ENCODE measurements at places on chromosomes 6 and 20. TPM values are rescaled to one million over a fixed set of nuclear protein-coding genes. Genes with fewer than 3 reads are reported as not detected.
A peak's percentile ranks its signal among the peaks of the same experiment; 100 is the strongest.

GRCh38 chr6:99285881-99286280 lies 63.6 kb downstream of the FAXC start:
- H3K27me3 ChIP-seq, result no peaks in the 10 kb centered on the region
- no peak overlapping the region for H3K4me3 ChIP-seq
- no peaks in the 10 kb centered on the region for H3K36me3 ChIP-seq
- no peak overlapping the region for H3K27ac ChIP-seq
- no peaks in the 10 kb centered on the region for H3K4me1 ChIP-seq
- no peak for DNase-seq

GRCh38 chr6:143753678-143754077 lies 75.9 kb downstream of the PHACTR2 start:
- H3K4me3 ChIP-seq, result no peak overlapping the region
- H3K4me1 ChIP-seq, result no peaks in the 10 kb centered on the region
- no peaks in the 10 kb centered on the region for H3K27me3 ChIP-seq
- peaks cover 2% of the 10 kb centered on the region for H3K36me3 ChIP-seq
- DNase-seq, result no peak
- H3K27ac ChIP-seq, result no peak overlapping the region

BANF2 gene
- polyA plus RNA-seq, result not detected

DNA sequence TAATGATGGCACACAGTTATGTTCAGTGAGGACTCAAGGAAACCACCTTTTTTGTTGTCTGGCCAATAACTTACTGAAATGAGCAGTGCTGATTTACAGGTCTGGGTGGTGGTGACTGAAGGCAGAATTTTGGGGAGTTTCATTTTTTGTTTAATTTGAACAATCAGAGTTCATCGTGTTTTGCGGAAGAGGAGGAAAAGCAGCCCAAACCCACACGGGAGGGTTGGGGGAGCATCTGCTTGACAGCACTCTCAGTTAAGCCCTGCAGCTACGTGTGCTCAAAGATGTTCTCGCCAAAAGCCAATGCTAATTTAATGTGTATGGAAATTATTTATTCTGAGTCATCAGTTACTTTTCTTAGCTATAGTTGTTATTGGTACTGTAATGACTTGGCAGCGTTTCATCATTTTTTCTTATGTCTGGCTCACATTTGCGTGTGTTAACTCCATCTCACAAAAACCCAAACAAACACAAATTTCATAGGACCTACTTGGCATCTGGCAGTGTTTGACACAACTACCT lies 89.2 kb downstream of the UST start:
- H3K27ac ChIP-seq, result no peak overlapping the region
- no peak overlapping the region for H3K4me3 ChIP-seq
- H3K4me1 ChIP-seq, result no peaks in the 10 kb centered on the region

GRCh38 chr20:5128886-5129285 lies 2.1 kb downstream of the CDS2 start:
- no peaks in the 10 kb centered on the region for H3K27me3 ChIP-seq
- no peak overlapping the region for H3K27ac ChIP-seq
- peaks cover 11% of the 10 kb centered on the region for H3K4me1 ChIP-seq
- H3K4me3 ChIP-seq, result no peak overlapping the region
- no peak for DNase-seq

GRCh38 chr20:46741924-46742668 lies 32.6 kb downstream of the SLC2A10 start:
- no peaks in the 10 kb centered on the region for H3K36me3 ChIP-seq
- H3K4me3 ChIP-seq, result no peak overlapping the region
- H3K27me3 ChIP-seq, result peaks cover 2% of the 10 kb centered on the region
- no peaks in the 10 kb centered on the region for H3K4me1 ChIP-seq
- H3K27ac ChIP-seq, result no peak overlapping the region

VSX1 gene
- not detected for polyA plus RNA-seq

EBF4 gene
- polyA plus RNA-seq, result 2.6 TPM

DNA sequence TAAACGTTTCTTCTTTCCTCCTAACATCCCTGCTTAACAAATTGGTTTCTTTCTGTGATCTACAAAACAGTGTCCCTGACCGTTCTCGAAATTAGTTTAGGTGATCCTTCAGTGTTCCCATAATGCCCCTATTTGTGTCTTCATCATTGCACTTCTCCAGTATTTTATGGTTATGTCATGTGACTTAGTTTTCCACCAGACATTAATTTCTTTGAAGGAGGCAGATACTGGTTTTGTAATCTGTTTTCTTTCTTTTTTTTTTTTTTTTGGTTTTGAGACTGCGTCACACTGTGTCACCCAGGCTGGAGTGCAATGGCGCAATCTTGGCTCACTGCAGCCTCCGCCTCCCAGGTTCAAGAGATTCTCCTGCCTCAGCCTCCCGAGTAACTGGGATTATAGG lies 49.2 kb downstream of the FAM217A start:
- no peaks in the 10 kb centered on the region for H3K27me3 ChIP-seq
- H3K4me3 ChIP-seq, result no peak overlapping the region
- no peaks in the 10 kb centered on the region for H3K4me1 ChIP-seq
- H3K36me3 ChIP-seq, result peaks cover 4% of the 10 kb centered on the region

DNA sequence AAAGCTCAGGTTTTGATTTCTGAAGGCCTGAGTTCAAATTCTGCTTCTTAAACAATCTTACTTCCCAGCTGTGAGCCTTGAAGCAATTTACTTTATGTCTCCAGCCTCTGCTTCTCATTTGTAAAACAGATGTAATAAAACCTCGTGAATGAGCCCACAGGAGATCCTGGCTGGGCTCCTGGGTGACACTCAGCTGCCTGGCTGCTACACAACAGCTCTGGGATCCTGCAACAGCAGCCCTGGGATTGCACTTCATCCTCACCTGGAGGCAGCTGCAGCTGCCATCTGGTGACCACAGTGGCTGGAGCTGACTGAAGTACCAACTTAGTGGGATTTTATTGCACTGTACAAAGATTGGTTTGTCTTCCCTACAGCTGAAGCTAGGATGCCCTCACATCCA lies 98.6 kb downstream of the NDUFAF5 start:
- no peaks in the 10 kb centered on the region for H3K4me1 ChIP-seq
- H3K36me3 ChIP-seq, result no peaks in the 10 kb centered on the region
- H3K27ac ChIP-seq, result no peak overlapping the region
- peaks cover 4% of the 10 kb centered on the region for H3K27me3 ChIP-seq
- no peak for DNase-seq

SOBP gene
- polyA plus RNA-seq, result 0.99 TPM

GRCh38 chr6:5167501-5167900 lies 82.4 kb downstream of the PPP1R3G start:
- H3K27ac ChIP-seq, result no peak overlapping the region

DNA sequence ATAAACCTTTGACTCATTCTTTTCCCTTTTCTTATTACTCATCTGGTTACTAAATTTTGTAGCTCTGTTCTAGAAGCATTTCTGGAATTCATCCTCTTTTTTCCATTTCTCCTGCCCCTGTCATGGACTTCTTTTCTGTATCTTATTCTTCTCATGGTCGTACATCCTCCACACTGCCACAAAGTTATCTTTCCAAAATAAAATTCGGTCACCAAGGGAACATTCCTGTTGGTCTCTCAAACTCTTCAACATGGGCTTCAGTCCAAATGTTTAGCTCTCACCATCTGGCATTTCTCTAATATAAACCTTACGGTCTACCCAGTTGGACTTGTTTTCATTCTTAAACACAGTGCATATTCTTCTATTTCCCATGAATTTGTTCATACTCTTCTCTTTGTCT lies 428.8 kb upstream of the ID4 start:
- H3K27ac ChIP-seq, result no peak overlapping the region
- DNase-seq, result no peak
- no peaks in the 10 kb centered on the region for H3K27me3 ChIP-seq
- H3K4me1 ChIP-seq, result no peaks in the 10 kb centered on the region

GRCh38 chr6:146595972-146596731 lies 2.6 kb upstream of the ADGB start:
- H3K27me3 ChIP-seq, result no peaks in the 10 kb centered on the region
- DNase-seq, result no peak
- H3K4me1 ChIP-seq, result peaks cover 6% of the 10 kb centered on the region
- no peak overlapping the region for H3K27ac ChIP-seq
- H3K36me3 ChIP-seq, result no peaks in the 10 kb centered on the region
- H3K4me3 ChIP-seq, result no peak overlapping the region

DDO gene
- 6.4 TPM for polyA plus RNA-seq

- peaks cover 7% of the 10 kb centered on the region for H3K27me3 ChIP-seq
- H3K27ac ChIP-seq, result no peak within 1 kb of the TSS
- no peak for DNase-seq
- no peaks in the 10 kb centered on the region for H3K36me3 ChIP-seq
- H3K4me1 ChIP-seq, result no peaks in the 10 kb centered on the region
- H3K4me3 ChIP-seq, result peak within 1 kb of the TSS; percentile 38
Measured at GRCh38 chr6:56246881-56247653, at the start of gene COL21A1. TSS of gene COL21A1 (minus strand) at chr6:56247580. CDS start at chr6:56182618, 64,962 bp downstream.

GRCh38 chr20:50762435-50763220 lies 31.2 kb downstream of the PARD6B start:
- peak overlapping the region; percentile 76 for H3K27ac ChIP-seq
- H3K36me3 ChIP-seq, result no peaks in the 10 kb centered on the region
- H3K4me1 ChIP-seq, result peaks cover 14% of the 10 kb centered on the region
- H3K4me3 ChIP-seq, result no peak overlapping the region

- peak; percentile 56 for DNase-seq
- peak overlapping the region; percentile 82 for H3K27ac ChIP-seq
- H3K27me3 ChIP-seq, result no peaks in the 10 kb centered on the region
- no peaks in the 10 kb centered on the region for H3K36me3 ChIP-seq
Measured at GRCh38 chr6:36121787-36122494, 8.4 kb upstream of the MAPK13 start.

LST1 gene
- 11.6 TPM for polyA plus RNA-seq

DNA sequence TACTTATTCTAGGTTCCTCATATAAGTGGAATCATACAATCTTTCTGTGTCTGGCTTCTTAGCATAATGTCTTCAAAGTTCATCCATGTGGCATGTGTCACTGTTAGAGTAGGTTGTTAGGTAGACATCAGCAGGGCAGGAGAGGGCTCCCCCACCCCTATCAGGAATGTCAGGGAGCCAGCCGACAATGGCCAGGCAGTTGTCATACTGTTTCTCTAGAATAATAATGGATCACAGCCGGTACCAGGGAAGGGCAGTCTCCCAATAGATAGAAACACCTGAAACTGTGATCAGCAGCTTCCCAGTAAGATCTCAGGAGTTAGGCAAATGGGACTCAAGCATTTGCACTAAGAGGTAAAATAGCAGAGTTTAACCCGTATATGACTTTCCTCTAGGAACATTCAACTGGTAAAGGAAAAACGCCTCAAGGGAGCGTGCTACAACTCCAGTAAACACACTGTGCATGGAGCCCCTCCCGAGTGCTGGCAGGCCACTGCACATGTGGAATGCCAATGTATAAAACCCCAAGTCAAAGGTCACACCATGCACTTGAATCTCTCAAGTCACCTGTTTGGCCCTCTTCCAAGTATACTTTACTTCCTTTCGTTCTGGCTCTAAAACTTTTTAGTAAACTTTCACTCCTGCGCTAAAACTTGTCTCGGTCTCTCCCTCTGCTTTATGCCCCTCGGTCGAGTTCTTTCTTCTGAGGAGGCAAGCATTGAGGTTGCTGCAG lies 29.8 kb upstream of the SIRT5 start:
- peak overlapping the region; percentile 58 for H3K27ac ChIP-seq
- H3K4me1 ChIP-seq, result peaks cover 17% of the 10 kb centered on the region
- H3K27me3 ChIP-seq, result no peaks in the 10 kb centered on the region
- H3K4me3 ChIP-seq, result no peak overlapping the region

C6orf58 gene
- polyA plus RNA-seq, result not detected

DNA sequence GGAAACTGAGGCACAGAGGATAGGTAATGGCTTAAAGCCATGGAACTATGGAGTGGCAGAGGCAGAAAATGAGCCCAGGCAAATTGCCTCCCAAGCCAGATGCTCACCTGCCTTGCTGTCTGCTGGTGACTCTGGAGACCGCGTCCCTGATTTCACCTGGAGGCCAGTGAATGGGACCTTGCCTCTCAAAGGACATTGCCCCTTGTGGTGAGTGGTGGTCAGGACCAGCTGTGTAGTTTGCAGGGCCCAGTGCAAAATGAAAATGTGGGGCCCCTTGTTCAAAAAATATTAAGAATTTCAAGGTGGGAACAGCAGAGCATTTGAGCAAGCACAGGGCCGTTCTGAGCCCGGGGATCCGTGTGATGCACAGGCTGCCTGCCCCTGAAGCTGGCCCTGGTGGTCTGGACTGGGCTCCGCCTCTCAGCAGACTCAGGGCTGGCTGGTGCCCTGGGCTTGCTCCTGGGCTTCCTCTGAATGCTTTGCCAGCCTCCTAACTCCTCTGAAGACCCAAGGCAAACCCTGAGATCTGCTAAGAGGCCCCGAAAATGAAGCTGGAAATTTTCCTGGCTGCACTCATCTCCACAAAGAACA lies 19.8 kb upstream of the KCNG1 start:
- H3K4me1 ChIP-seq, result no peaks in the 10 kb centered on the region
- no peaks in the 10 kb centered on the region for H3K36me3 ChIP-seq
- H3K27me3 ChIP-seq, result no peaks in the 10 kb centered on the region
- DNase-seq, result no peak
- H3K27ac ChIP-seq, result no peak overlapping the region

GSTA3 gene
- polyA plus RNA-seq, result not detected

GRCh38 chr6:90249458-90249857 lies 47.2 kb downstream of the BACH2 start:
- no peak overlapping the region for H3K27ac ChIP-seq
- no peak for DNase-seq
- H3K27me3 ChIP-seq, result no peaks in the 10 kb centered on the region

ACSS1 gene
- 7.1 TPM for polyA plus RNA-seq

- no peak overlapping the region for H3K4me3 ChIP-seq
- no peak for DNase-seq
- H3K27me3 ChIP-seq, result no peaks in the 10 kb centered on the region
- peaks cover 4% of the 10 kb centered on the region for H3K4me1 ChIP-seq
- no peaks in the 10 kb centered on the region for H3K36me3 ChIP-seq
Measured at GRCh38 chr20:10357061-10357708, 76.8 kb downstream of the MKKS start.

GRCh38 chr6:79498842-79499241 lies 38.4 kb downstream of the LCA5 start:
- H3K4me1 ChIP-seq, result no peaks in the 10 kb centered on the region
- no peak for DNase-seq
- no peaks in the 10 kb centered on the region for H3K36me3 ChIP-seq
- H3K27ac ChIP-seq, result no peak overlapping the region
